ENCODE measurements at places on chromosomes 16 and 17. TPM values are rescaled to one million over a fixed set of nuclear protein-coding genes. Genes with fewer than 3 reads are reported as not detected.
A peak's percentile ranks its signal among the peaks of the same experiment; 100 is the strongest.

DNA sequence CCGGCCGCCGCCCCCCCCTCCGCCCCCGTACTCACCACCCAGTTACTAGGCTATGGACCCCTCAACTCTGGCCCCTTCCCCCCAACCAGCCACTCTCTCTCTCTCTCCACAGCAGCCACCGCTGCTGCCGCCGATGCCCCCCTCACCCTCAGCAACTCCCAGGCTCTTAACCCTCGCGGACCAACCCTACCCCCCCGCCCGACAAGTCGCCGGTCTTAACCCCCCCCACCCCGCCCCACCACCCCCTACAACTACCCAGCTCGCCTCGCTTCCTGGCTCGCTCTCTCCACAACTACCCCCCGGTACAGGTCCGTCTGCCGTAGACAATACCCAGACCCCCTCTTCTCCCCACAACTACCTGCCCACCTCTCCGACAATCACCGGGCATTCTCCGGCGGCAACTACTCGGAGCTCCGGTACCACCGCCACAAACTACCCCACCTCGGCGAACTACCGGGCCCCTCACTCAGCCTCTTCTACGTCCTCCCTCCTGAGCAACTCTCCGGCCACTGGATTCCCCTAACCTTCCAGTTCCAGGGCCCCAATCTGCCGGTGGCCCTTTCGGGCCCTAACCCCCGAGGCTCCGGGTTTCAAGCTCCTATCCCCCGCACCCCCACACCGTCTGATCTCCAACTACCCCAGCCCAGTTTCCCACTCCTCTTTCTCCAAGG lies 702 bp downstream of the PHF23 start:
- peaks cover 3% of the 10 kb centered on the region for H3K4me1 ChIP-seq
- peak; percentile 66 for DNase-seq
- H3K27ac ChIP-seq = peak overlapping the region; percentile 68
- H3K4me3 ChIP-seq = peak overlapping the region; percentile 99
- H3K27me3 ChIP-seq = no peaks in the 10 kb centered on the region
- peaks cover 44% of the 10 kb centered on the region for H3K36me3 ChIP-seq

DNA sequence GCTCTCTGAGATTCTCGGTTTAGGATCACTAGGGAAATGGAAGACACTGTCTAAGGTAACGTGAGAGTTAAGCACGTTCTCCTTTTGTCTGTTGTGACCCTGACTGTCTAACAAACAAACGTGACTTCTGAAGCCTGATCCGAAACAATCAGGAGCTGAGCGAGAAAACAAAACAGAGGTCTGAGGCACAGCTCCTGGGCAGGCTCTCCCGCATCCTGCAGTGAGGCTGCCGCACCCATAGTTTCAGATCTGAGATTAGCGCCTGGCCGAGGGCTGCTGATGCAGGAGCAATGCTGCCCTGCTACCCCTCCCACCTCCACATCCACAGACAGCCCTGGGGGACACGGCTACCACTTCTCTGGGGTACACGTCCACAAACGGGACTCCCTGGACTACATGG lies 46.7 kb downstream of the RNF157 start:
- H3K27ac ChIP-seq = no peak overlapping the region

Gene TPSG1
- polyA plus RNA-seq = 9.2 TPM

Gene MFSD6L
- polyA plus RNA-seq = 10.8 TPM

DNA sequence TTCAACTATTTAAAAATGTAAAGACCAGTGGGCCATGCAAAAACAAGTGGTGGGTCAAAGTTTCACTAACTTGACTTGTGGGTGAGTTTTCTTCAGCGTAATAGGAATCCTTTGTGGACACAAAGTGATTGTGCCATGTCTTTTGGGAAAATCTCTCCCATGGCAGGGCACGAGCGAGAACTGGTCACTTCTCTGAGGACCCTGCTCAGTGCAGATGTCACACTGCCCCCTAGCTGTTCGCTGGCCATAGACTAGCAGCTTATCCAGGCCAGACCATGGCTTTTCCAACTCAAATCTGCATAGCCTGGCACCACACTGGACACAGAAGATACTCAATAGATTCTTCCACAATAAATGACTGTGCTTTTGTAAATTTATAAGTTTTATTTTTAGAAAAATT lies 306.0 kb upstream of the CCL2 start:
- H3K36me3 ChIP-seq = no peaks in the 10 kb centered on the region
- no peak for DNase-seq
- no peaks in the 10 kb centered on the region for H3K4me1 ChIP-seq
- H3K27me3 ChIP-seq = no peaks in the 10 kb centered on the region
- no peak overlapping the region for H3K27ac ChIP-seq

Gene IL4R
- 32.7 TPM for polyA plus RNA-seq

All from small intestine (tissue), 16 donors.